ENCODE measurements at places on chromosomes 1 and 21.

- no peak for DNase-seq
These were observed 29.0 kb downstream of the ZSWIM5 start for GRCh38 chr1:45177452-45177851.

GRCh38 chr1:17719874-17720273 is 35.3 kb upstream of the ACTL8 start:
- no peak for DNase-seq

GRCh38 chr1:157469752-157470675 is 82.3 kb downstream of the FCRL5 start:
- no peak for DNase-seq

DNA sequence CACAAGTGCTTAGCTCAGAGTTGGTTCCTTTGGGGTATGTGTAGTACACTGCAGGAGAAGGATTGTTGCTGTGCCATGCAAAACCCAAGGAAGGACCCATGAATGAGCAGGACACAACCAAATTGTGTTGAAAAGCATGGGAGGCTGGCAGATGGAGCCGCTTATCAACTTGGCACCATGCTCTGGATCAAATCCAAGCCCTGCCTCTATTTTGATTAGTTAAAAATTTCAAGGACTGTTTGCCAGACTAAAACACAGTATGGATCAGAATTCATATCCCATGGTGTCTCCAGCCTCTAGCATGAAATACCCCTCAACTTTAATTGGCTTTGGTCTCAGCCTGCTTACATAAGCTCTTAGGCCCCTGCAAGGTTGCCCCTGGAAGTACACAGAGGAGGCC is 27.8 kb downstream of the CCDC185 start:
- no peak for DNase-seq

- DNase-seq: no peak
These were observed 23.2 kb downstream of the ATP8B2 start for GRCh38 chr1:154348429-154349076.
